Left lobe of liver (tissue), 2 donors: ENCODE measurements at places on chromosomes 6 and 20.
A peak's percentile ranks its signal among the peaks of the same experiment; 100 is the strongest.

DNA sequence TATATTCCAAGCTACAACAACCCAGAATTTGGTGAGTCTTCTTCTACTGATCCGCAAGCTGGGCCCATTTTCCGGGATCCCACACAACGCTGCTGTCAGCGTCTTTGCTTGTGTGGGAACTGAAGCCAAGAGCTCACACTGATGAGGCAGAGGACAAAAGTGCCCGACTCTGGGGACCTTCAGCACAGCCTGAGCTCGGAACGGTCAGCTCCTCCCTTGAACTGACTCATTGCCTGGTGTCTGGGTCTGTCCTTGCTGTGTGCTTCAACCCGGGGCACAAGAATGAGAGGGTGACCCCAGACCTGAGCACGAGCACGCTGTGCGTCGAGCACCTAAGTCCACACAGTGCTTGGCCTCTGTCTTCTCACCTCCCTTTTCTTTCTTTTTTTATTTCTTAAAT lies 33.5 kb downstream of the DACT2 start:
- no peak for DNase-seq

- no peak for DNase-seq
These were observed 41.6 kb upstream of the NOX3 start for GRCh38 chr6:155497273-155497672.

DNA sequence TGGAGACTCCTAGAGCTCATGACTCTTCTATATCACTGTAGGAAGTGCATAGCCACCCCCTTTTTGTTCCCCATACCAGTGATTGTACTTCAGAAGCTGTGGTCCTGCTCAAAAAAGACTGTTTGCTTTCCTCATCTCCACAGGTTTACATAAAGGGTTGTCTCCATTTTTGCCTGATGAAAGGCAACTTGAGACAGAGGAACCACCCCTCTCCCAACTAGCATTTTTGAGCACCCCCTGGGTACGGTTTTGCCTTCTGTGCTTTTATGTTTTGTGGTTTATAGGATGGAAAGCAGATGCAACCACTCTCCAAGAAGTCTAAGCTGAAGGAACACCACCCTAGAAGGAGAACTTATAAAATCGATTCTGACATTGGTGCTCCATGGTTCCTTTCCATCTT lies 127.7 kb upstream of the SUPT3H start:
- no peak for DNase-seq

DNA sequence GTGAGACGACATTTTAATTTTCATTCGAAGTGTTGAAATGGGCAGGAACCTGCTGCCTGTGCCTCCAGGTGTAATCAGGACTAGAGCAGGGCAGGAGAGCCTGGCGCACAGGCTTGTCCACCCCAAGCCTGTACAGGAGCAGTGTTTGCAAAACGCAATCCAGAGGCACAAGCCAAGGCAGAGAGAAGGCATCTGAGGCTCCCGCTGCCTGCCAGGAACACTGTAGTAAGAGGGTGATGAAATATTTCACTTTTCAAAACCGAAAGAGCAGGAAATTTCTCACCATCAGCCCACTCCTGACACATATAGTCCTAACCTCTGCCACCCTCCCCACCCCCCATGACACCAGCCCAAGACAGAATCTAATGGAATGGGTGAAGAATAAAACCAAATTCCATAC lies 132.5 kb downstream of the RTN4IP1 start:
- DNase-seq = peak; percentile 64

DNA sequence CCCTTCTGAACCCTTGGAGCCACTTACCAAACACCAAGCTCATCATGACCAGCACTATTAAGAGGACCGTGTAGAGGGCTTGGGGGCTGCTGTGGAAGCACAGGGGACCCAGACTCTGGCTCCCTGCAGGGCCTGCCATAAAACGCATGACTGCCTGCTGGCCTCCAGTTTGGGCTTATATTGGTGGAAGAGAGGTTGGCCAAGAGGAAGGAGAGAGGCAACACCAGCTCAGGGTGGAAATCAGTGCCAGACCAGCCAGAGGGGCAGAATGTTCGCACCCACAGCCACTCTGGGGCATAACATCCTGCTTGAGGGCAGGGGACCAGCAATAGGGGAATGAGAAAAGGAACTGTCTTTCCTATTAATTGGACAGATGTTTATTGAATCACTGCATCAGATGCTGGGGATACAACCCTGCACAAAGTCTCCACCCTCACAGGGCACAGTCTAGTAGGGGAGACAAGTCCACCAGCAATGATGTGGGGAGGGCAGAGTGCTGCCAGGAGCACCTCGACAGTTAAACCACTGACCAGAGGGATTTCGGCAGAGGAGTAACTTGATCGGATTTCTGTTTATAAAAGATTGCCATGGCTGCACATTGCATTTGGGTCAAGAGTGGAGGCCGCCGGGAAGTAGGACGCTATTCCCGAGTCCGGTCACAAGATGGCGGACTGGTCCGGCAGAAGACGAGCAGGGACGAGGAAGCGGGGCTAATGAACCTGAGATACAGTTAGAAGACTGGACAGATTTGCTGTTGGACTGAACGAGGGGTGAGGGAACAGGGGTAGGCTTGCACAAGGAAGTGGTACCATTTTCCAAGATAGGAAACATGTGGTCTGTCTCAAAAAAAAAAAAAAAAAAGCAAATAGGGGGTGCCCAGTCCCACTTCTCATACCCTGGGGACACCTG lies at the start of gene LY6G5C:
TSS of gene LY6G5C (minus strand) at position 842 of the 909 bp plus-strand sequence. CDS start at position 148, 694 bp downstream.
- DNase-seq = peak; percentile 80

- DNase-seq = no peak
These were observed 44.1 kb downstream of the MAK start for GRCh38 chr6:10794239-10794638.

DNA sequence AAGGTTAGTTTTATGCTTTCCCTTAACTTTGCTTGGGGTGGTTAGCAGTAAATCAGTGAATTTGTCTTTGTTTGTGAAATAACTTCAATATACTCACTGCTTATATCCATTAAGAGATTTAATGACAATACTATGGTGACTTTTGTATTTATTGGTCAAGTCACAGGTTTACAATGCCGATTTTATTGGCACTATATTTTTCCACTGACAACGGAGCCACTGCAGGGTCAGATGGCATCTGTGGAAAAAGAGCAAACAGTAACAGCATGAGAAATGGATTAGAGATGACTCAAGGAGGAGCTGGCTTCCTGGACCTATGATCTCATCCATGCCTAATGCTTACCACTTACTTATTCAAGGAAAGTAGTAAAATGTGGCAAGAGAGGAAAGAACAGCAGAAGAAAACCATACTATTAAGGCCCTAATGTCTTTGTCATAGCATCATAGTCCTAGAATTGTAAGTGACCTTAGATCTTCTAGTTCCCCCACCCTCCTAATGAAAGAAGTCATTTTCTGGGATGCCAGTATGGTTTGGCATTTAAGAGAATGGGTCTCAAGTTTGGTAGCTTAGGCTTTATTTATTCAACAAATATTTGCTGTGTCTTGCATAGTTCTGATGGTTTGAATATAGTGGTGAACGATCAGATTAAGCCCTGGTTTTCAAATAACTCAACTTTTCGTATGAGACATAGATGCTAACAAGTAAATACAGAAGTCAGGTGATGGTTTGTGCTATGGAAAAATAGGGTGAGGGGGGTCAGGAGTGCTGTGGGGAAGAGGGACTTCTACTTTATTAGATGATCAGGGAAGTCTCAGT lies 18.5 kb downstream of the RNF144B start:
- DNase-seq = no peak
